ENCODE measurements at places on chromosomes 3 and 15. TPM values are rescaled to one million over a fixed set of nuclear protein-coding genes. Genes with fewer than 3 reads are reported as not detected.

SCAMP5 gene
- 3.8 TPM for total RNA-seq

LINGO1 gene
- 5.1 TPM for total RNA-seq

AADACL2 gene
- not detected for total RNA-seq

SPESP1 gene
- 0.94 TPM for total RNA-seq

TRPC1 gene
- total RNA-seq: 28.4 TPM

- no peaks in the 10 kb centered on the region for H3K36me3 ChIP-seq
- H3K4me3 ChIP-seq: no peak overlapping the region
- no peak overlapping the region for H3K27ac ChIP-seq
Observed at GRCh38 chr3:117117188-117117936, 407.8 kb downstream of the TUSC7 start.

DNA sequence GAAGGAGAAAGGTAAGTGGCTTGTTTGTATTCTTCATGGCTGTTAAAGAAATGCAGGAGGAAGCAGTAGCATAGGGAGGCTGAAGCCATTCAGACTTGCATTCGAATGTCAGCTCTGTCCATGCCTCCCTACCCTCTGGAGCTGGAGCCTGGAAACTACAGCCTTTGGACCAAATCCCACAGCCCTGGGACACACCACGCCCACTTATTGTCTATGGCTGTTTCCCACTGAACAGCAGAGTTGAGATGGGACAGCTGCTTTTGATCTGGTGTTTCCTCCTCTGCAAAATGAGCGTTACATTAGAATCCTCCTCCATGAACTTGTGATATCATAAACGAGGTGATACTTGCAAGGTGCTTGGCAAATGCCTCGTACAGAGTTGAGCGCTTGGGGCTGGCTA is 3.6 kb downstream of the FAM107A start:
- no peak overlapping the region for H3K4me3 ChIP-seq
- H3K36me3 ChIP-seq: no peaks in the 10 kb centered on the region
- H3K4me1 ChIP-seq: peaks cover 8% of the 10 kb centered on the region
- peak; percentile 95 for DNase-seq

DNA sequence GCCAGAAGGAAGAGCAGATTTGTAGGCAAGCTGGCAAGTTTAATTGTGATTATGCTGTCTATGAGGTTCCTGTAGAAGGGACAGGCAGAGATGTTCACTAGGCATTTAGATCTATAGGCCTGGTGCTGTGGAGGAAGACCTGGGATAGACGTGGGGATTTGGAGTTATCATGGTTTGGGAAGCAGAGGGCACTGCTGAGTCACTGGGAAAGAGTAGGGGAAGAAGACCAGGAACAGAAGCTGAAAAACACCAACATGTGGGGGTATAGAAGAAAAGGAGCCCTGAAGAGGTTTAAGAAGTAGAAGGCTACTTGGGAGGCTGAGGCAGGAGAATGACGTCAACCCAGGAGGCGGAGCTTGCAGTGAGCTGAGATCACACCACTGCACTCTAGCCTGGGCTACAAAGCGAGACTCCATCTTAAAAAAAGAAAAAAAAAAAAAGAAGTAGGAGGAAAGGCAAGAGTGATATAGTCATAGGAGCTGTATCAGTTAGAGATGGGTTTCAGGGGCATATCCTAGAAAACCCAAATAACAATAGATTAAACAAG is 19.3 kb downstream of the GRK7 start:
- H3K4me1 ChIP-seq: peaks cover 2% of the 10 kb centered on the region
- H3K36me3 ChIP-seq: no peaks in the 10 kb centered on the region
- H3K27me3 ChIP-seq: no peaks in the 10 kb centered on the region
- DNase-seq: no peak
- no peak overlapping the region for H3K4me3 ChIP-seq

- no peaks in the 10 kb centered on the region for H3K27me3 ChIP-seq
- H3K36me3 ChIP-seq: no peaks in the 10 kb centered on the region
Observed at GRCh38 chr15:41557673-41558399, 1.2 kb upstream of the TYRO3 start.

DNA sequence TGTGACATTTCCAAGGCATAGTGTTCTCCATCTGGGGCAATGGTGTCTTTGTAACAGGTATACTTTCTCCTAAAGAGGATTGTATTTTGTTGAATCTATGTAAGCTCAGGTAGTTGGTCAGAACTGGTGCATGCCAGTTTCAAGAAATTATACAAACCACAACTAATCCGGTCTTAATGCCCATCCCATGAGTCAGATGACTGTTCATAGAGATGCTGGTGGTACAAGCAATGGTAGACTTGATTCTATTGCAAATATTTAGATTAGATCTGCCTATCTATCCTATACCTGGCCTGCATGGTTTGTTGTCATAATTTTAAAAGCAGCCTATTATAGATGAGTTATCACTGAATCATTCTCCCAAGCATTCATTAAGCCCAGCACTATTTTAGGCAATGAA is 43.5 kb downstream of the ATP13A5 start:
- no peaks in the 10 kb centered on the region for H3K36me3 ChIP-seq
- H3K4me3 ChIP-seq: no peak overlapping the region
- no peaks in the 10 kb centered on the region for H3K27me3 ChIP-seq

DNA sequence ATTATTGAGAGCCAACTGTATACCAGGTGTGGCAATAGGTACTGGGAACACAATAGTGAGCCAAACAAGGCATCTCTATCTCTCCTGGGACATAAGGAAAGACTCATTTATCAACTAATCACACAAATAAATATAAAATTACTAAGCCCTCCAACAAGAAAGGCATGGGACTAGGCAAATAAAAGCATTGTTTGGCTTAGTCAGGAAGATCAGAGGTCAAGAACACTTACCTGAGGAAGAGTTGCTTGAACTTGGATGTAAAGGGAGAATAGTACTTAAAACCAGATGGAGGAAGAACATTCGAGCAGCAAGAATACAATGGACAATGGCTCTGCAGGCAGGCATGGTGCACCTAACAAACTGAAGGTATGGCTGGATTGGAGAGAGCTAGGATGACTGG is 300.7 kb downstream of the WDR72 start:
- no peak overlapping the region for H3K27ac ChIP-seq
- H3K4me3 ChIP-seq: no peak overlapping the region
- no peak for DNase-seq
- H3K36me3 ChIP-seq: no peaks in the 10 kb centered on the region
- H3K27me3 ChIP-seq: peaks cover 3% of the 10 kb centered on the region

- peaks cover 51% of the 10 kb centered on the region for H3K4me1 ChIP-seq
- peak overlapping the region; percentile 59 for H3K27ac ChIP-seq
- no peaks in the 10 kb centered on the region for H3K36me3 ChIP-seq
- peak; percentile 49 for DNase-seq
- no peaks in the 10 kb centered on the region for H3K27me3 ChIP-seq
Observed at GRCh38 chr3:16482770-16483531, 30.5 kb downstream of the RFTN1 start.

GRCh38 chr3:14564741-14565140 is 24.6 kb upstream of the GRIP2 start:
- H3K36me3 ChIP-seq: no peaks in the 10 kb centered on the region
- H3K4me1 ChIP-seq: no peaks in the 10 kb centered on the region
- H3K27ac ChIP-seq: no peak overlapping the region

- no peaks in the 10 kb centered on the region for H3K27me3 ChIP-seq
- DNase-seq: no peak
Observed at GRCh38 chr15:60079210-60079609, 75.1 kb downstream of the FOXB1 start.

- H3K27me3 ChIP-seq: peaks cover 14% of the 10 kb centered on the region
- H3K27ac ChIP-seq: no peak overlapping the region
- no peaks in the 10 kb centered on the region for H3K4me1 ChIP-seq
- no peak overlapping the region for H3K4me3 ChIP-seq
Observed at GRCh38 chr15:37135225-37135624, 34.9 kb upstream of the MEIS2 start.

DNA sequence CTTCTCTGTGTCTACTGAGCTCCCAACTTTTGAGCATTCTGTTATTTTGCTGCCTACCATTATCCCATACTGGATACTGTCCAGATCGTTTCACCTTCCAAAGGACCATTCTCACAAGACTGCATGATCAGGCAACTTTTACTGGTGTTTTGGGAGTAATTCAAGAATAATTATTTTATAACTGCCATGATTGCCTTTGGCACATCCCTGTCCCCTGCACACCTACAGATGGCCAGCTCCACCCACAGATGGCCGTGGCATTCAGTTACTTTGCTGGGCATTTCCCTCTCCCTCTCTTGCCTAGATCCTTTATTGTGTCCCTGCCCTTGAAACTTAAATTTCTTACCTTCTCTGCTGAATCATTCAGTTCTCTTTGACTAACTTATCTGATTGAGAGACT is 263.9 kb downstream of the DIPK2A start:
- H3K4me1 ChIP-seq: no peaks in the 10 kb centered on the region
- H3K27me3 ChIP-seq: no peaks in the 10 kb centered on the region
- H3K4me3 ChIP-seq: no peak overlapping the region
- H3K36me3 ChIP-seq: no peaks in the 10 kb centered on the region
- no peak overlapping the region for H3K27ac ChIP-seq

DNA sequence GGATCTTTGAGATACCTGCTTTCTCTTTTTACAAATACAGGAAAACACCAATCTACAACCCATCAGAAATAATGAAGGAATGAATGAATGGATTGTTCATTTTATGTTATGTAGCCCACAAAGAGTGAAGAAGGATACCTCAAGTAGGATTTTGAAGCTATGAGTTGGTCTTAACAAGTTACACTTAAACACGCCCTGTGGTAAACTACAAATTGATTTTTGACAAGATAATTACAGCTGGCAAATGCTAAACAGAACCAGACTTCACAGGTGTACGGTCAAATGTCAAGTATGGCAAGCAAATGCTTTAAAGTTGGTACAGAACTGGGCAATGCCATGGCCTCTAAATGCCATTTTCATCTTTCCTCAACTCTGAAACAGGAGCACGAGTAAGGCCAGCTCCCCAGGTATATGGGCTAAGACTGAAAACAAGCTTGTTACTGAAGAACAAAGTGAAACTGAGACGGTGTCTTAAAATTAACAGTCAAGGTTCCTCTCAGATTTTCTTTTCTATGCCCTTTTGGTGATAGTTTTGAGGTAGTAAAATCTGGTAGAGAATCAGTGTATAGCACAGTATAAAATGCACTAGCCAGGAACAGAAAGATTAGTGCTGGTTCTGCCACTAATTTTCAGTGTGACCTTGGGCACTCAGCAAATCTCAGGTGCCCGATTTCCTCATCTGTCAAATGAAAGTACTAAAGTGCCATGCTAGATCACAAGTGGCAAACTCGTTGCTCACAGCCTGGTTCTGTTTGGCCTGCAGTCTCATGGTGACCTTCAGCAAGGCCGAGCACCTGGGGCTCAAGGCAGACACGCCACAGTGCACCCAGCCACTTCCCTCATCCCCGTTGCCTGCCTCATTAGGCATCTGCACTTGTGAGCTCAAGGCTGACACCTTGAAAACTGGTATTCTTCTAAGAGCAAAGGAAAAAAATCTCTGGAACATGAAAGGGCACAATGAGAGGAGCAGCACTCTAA is 9.5 kb downstream of the RUVBL1 start:
- H3K36me3 ChIP-seq: peaks cover 17% of the 10 kb centered on the region
- H3K4me1 ChIP-seq: no peaks in the 10 kb centered on the region
- H3K27ac ChIP-seq: no peak overlapping the region
- H3K27me3 ChIP-seq: no peaks in the 10 kb centered on the region

- no peak for DNase-seq
- H3K27ac ChIP-seq: peak overlapping the region; percentile 27
- no peak overlapping the region for H3K4me3 ChIP-seq
- no peaks in the 10 kb centered on the region for H3K27me3 ChIP-seq
- peaks cover 16% of the 10 kb centered on the region for H3K36me3 ChIP-seq
- H3K4me1 ChIP-seq: peaks cover 4% of the 10 kb centered on the region
Observed at GRCh38 chr15:88900982-88901418, 5.7 kb upstream of the HAPLN3 start.

- no peak overlapping the region for H3K27ac ChIP-seq
- no peak overlapping the region for H3K4me3 ChIP-seq
- peaks cover 23% of the 10 kb centered on the region for H3K4me1 ChIP-seq
- DNase-seq: no peak
Observed at GRCh38 chr3:137767538-137768360, 3.6 kb downstream of the SOX14 start.

Measured in lung (tissue), 17 donors.